Central memory CD8-positive, alpha-beta T cell (primary cell): ENCODE measurements at places on chromosomes 4 and X.

- DNase-seq, result no peak
These were observed 177.3 kb upstream of the FAM9B start for GRCh38 chrX:9211269-9211668.

DNA sequence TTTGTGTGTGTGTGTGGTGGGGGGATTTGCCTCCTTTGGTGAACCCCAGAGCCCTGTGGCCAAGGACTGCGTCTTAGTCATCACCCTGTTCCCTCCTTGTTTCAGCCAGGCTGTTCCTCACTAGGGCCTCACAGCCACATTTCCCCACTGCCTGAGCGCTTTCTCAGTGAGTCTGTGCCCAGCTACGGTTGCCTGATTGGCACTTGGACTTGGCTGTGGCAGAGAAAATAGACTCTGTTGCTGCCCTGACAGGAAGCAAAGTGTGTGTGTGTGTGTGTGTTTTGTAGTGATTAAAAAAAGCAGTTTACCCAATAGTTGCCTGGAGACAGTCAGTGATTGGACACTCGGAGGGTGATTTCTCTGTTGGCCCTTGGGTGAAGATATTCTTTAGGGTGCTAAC, 113.0 kb downstream of the UCHL1 start:
- DNase-seq, result no peak

GRCh38 chr4:113957956-113958355, 21.5 kb downstream of the ARSJ start:
- DNase-seq, result no peak

DNA sequence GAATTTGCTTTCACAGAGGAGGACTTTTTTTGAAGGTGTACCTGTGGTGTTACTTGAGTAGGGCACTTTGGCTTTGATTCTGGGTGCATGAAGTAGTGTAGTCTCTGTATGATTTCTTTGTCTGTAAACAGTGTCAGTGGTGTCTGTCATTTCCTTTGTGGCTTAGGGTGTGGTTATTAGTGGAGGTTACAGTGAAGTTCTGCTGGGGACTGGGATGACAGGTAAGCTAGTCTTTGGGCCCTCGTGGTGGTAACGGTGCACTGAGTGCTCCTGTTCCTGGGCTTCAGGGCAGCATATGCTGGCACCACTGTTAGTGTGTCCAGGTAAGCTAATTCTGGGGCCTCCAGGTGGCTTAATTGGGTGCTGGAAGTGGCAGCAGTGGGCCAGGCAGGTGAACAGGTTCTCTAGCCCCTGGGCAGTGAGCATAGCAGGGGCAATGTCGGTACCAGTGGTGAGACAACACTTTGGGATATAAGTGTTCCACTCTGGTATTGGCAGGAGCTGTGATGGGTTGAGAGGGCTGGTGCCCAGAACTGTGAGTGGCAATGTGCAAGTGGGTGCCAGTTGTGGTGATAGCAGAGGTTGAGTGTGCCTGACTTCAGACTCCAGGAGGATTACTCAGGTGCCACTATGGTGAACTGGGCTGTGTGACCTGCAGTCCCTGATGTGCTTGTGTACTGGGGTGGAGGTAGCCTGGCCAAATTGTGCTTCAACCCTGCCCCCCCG, 26.0 kb upstream of the VSIG1 start:
- DNase-seq, result no peak

DNA sequence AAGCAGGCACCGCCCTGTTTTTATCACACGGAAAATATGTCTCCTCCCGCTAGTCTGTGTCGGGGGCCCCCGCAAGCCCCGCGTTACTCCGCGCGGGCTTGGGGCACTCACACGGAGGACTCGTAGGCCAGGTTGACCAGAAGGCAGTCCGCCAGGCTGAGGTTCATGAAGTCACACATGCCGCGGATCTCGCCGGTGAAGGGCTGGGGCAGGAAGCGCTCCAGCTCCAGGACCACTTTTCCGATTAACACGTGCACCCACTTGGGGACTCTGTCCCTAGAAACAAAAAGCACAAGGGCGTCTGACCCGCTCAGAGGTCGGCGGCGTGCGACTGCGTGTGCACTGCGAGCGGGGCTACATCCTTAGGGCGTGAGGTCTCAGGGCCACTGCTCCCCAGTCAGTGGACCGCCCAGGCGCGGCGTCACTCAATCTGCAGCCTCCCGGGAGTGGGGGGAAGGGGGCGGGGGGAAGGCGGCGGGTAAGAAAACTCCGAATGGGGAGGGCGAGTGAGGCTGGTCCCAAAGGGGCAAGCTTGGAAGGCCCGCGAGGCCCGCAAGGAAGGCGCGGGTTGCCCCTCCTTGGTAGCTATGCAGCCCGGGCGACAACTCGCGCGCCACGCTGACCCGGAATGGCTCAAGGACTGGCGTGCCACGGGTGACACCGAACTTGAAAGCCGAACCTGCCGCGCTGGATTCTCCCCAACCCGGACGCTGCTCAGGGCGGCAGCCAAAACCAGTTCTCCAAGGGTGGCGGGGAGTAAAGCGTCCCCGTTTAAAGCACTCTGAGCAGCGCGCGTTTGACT, 722 bp downstream of the NAAA start:
- DNase-seq, result peak; percentile 44

GRCh38 chr4:4719436-4719835, 140.0 kb upstream of the MSX1 start:
- DNase-seq, result no peak

DNA sequence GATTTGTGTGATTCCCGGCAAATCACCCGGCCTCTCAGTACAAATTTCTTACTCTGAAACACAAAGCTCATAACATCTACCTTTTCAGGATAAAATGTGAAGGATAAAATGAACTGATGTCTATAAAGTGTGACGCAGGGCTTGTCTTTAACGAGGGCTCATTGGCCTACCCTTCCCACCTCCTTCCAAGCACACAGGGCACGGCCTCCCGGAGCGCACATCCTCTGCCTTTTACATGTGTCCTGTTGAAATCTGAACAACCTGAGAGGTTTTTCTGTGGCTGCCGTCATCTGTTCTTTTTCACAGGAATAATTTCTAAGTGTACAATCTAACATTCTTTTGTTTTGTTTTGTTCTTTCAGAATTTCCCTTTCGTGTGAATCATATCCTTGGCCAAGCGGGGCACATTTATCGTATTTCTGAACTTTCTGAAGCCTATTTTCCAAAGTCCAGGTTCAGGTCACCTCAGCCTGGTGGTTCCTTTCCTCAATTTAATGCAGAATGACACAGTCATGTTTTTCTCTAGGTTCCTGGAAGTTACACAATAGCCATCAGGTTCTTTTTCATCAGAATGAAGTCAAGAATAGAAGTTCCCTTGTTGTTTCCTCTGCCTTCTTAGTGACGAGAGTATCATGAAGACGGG, 53.1 kb upstream of the SPRY1 start:
- DNase-seq, result no peak

- no peak for DNase-seq
These were observed 20.2 kb downstream of the FAT4 start for GRCh38 chr4:125334926-125335325.

DNA sequence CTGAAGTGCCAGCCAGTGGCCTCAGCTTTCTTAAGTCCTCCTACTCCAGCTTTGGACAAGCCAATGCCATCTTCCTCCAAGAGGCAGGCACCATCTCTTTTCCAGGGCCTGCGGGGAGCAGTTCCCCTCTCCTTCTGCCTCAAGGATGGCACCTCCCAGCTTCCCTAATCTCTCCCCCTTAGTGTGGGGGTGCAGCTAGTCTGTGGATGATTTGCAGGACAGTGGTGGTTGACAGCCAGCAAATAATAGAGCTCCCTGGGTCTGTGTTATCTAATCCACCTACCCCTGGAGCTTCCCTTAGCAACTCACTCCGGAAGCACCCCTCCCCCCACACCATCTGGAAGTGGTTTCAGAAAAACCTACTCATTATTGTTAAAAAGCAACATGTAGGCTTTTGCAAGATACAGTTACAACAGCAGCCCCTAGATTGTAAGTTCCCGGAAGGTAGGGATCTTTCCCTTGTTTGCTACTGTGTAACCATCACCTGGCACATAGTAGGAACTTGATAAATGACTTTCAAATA, 247.1 kb downstream of the BCOR start:
- DNase-seq, result no peak

DNA sequence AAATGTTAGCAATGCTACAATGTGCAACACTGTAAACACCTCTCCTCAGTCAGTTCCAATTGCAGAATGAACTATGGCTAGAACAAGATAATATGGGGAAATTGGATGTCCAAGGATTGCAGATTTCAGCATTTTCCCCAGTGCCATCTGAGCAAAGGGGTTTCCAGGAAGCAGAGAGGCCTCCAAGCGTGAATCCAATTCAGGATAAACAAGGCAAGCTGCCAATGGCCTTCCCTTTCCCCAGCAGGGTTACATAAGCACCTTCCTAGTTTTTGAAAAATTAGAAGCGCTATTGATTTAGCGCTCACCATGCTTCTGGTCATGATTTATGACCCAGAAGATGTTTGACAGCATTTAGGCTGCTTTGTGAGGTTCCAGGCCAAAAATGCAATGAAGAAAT, 223.0 kb upstream of the GATB start:
- DNase-seq, result no peak

GRCh38 chrX:119407681-119408080, 8.5 kb downstream of the SLC25A43 start:
- DNase-seq, result no peak

DNA sequence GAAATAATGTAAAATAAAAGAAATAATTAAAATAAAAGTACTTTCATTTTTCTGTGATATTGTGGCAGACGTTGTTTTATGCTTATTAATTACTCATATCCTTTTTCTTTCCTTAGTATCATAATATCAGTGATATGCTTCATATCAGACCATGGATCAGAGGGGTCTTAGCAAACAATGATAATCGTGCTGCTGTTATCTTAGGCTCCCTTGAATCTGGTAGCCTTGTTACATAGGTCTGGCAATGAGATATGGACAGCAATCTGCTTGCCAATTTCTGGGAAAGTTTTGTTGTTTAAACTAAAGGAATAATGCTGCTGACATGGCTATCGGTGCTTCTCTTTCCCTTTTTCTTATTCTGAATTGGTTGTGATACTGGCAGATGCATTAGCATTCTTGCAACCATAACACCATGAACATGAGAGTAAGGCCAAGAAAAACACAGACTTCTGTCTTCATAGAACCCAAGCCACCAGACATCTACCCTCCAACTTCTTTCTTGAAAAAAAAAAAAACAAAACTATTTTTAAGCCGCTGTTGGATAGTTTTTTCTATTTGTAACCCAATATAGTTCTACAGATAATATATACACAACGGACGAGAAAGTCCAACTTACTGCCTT, 16.4 kb downstream of the EPHA5 start:
- no peak for DNase-seq

DNA sequence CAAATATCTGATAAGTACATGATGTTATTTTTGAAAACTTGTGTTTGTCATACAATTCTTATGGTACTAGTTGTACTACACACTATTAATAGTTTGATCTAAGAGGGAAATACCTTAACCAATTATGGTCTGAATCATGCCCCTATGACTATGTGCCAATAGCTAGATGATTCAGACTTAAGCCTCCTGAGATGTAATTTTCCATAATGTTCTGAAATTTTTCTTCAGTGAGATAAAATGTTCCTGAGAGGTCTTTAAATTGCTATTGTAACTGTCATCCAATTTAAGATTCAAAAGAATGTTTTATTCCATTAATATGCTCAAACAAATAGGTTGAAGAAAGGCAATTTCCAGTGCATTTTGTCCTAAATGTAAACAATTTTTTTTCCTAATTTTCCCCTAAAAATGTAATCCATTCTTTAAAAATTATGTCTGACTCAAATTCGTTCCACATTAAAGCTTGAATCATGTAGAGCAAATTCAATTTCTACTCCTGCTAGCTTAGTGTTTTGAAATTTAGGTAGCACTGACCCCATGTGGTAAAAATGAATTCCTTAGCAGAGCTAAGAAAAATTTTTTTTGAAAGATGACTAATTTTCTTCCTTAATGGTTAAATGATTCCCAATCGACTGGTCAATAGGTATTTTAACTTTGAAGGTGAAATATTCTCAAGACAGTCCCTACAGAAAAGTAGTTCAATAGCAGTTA, 49.1 kb downstream of the APOOL start:
- DNase-seq, result no peak

DNA sequence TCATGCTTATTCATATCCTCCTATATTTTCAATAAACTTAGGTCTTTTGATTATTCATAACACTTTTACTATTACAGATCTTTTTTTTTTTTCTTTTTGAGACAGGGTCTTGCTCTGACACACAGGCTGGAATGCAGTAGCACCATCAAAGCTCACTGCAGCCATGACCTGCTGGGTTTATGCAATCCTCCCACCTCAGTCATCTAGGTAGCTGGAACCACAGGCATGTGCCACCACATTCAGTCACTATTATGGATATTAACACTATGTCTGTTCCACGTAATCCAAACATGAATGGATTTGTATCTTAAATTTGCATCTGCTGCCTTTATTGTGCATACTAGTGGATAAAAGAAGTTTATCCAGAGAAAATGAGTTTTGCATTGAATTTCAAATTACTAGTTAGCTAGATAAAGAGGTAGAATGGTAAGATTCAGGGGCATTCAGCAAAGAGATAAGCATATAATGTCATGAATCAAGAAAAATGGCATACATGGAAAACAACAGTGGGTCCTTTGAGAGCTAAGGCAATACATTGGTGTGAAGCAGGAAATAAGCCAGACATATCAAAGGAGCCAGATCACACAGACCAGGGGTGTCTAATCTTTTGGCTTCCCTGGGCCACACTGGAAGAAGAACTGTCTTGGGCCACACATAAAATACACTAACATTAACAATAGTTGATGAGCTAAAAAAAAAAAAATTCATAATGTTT, 13.9 kb downstream of the ANAPC10 start:
- no peak for DNase-seq

- DNase-seq, result no peak
These were observed 22.0 kb downstream of the CT47C1 start for GRCh38 chrX:119094819-119095218.

DNA sequence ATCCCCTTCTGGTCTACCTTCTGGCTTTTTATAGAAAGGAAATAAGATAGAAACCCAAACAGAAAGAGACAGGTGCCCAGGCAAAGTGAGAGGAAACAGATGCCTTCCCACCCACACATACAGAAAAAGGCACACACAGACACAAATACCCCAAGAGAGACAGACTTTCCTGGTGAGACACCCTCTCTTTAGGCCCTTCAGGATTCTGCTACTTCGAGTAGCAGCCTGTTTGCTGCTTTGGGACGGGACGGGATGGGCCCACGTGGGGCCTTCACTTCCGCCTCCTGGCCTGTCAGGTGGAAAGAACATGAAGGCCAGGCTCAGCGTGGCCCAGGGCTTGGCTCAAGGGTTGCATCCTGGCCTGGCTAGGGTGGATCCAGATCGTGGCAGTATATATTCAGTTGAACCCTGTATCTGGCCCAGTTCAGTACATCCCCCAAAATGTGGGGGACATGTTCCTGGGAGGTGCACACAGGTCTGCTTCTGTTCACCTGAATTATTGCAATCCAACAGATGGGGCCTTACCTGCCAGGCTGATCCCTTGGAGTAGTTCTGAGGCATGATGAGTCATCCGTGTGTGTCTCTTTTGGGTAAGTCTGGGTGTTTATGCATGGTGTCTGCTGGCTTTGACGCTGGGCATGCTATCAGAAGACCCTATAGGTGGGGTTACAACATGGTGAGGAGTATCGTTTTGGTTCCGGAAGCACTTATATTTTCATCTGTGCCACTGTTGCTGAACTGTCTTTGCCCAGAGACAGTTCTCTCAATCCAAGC, 2.4 kb downstream of the ZNF275 start:
- DNase-seq, result no peak

- DNase-seq, result no peak
These were observed 1049.7 kb downstream of the FAT4 start for GRCh38 chr4:126364311-126364911.

- no peak for DNase-seq
These were observed 55.4 kb upstream of the GBA3 start for GRCh38 chr4:22637306-22637705.

- DNase-seq, result no peak
These were observed 14.8 kb downstream of the GIMD1 start for GRCh38 chr4:106353786-106354185.

GRCh38 chrX:83419030-83419792, 88.9 kb upstream of the POU3F4 start:
- DNase-seq, result no peak
